ENCODE measurements at places on chromosomes 2 and 18.

DNA sequence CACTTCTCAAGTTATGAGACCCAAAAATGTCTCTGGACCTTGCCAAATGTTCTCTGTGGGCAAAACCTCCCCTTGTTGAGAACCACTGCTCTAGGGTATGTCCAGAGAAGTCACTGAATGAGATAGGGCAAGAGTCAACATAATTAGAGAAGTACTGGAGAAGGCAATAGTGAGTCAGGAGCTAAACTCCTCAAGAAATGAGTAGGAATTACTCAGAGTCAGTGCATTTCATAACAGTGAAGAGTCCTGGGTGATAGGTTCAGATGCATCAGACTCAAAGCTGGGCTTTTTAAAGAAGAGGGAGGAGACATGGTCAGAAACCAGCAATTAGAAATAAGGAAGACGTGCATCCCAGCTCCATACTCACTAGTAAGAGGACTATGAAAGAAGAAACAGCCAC is 38.6 kb upstream of the IHH start:
- DNase-seq: no peak

DNA sequence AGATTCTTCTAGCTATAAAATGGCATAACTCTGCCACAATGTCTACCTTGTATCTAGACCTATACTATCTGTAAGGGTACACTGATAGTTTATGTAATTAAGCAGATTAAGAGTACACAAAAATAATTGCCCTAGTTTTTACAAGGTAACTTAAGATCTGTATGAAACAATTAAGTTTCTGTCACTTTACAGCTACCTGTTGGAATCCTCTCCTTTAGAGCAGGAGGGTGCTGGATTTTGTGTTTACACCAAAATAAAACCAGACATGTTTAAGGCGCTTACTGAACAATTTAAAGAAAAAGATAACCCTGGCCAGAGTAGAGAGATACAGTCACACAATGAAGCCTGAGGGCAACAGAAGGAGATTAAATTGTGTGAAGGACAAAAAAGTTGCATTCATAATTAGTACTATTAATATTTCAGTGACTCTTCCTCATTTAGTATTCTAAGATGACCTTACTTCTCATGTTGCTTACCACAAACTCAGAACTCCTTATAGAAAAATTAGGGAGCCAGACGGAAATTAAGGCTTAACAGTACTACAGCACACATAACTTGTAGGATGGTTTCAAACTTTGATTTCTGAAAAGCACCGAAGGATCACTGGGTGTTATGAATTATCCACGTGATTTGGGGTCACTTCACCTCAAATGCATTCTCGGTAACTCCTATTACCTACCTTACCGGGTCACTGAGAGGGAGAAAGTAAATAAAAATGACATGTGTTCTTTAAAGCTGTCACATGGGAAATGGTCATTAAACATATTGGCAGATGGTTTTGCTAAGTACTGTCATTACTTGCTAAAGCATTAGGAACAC is 1.0 kb downstream of the DARS1 start:
- DNase-seq: no peak

DNA sequence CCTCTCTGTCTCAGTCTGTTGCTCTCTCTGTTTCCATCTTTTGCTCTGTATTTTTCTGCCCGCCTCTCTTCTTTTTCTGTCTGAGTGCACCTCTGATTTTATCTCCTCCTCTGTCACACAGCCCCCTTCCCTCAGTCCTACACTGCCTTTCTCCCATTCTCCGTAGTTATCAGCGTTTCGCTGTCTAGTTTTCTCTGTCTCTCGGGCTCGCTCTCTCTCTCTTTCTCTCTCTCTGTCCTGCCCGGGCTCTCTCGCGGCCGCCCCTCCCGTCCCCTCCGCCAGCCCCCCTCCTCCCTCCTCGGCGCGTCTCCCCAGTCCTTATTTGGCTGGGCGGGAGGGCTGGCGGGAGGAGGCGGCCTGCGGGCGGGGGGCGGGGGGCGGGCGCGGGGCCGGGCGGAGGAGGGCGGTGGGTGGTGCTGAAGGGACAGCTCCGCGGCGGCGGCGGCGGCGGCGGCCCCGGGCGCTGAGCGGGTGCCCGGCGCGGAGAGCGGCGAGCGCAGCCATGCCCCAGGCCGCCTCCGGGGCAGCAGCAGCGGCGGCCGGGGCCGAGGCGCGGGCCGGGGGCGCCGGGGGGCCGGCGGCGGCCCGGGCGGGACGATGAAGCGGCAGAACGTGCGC is at the start of gene KCNK3:
Gene KCNK3, plus strand, starts transcription at position 444 of the 618 bp plus-strand sequence. Its CDS starts 154 bp downstream, at position 598.
- DNase-seq: peak; percentile 37

GRCh38 chr18:2236232-2236631 is 335.1 kb downstream of the METTL4 start:
- DNase-seq: no peak

GRCh38 chr2:123870881-123871276 is 154.2 kb upstream of the CNTNAP5 start:
- DNase-seq: no peak

- DNase-seq: no peak
Observed at GRCh38 chr18:22436136-22436535, 18.4 kb upstream of the CTAGE1 start.

GRCh38 chr2:221097568-221097915 is 474.6 kb downstream of the EPHA4 start:
- no peak for DNase-seq

DNA sequence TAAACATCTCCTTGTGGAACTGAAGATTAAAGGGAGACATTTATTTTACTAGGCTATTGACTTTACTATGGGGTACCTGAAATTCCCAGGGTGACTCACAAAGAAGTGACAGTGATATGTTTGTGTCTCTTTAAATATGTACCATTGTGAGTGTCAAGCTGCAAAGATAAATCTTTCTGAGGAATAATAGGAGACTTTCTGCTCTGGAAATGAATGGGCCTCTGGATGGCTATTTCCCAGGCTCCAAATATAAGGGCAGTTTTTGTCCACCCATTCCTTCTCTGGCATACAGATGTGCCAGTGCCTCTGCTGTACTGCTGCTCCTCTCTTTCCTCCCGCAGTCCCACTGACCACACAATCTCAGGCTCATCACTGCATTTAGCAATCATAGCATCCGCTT is 586.4 kb upstream of the CNTNAP5 start:
- no peak for DNase-seq

DNA sequence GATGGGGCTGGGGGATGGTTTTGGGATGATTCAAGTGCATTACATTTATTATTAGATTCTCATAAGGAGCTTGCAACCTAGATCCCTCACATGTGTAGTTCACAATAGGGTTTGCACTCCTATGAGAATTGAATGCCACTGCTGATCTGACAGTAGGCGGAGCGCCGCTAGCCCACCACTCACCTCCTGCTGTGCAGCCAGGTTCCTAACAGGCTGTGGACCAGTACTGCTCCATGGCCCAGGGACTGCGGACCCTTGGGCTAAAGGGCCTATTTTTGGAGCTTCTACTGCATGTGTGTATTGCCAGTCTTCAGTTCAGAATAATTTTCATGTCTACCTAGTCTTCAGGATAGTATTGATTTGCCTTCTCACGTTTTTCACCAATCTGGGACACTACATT is 165.3 kb upstream of the TWIST2 start:
- no peak for DNase-seq

DNA sequence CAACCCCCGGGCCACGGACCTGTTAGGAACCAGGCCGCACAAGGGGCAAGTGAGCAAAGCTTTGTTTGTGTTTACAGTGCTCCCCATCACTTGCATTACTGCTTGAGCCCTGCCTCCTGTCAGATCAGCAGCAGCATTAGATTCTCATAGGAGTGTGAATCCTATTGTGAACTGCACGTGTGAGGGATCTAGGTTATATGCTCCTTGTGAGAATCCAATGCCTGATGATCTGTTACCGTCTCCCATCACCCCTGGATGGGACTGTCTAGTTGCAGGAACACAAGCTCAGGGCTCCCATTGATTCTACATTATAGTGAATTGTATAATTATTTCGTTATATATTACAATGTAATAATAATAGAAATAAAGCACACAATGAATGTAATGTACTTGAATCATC is 125.6 kb downstream of the FMNL2 start:
- DNase-seq: no peak

GRCh38 chr2:107729440-107729839 is 97.3 kb upstream of the RGPD4 start:
- no peak for DNase-seq

DNA sequence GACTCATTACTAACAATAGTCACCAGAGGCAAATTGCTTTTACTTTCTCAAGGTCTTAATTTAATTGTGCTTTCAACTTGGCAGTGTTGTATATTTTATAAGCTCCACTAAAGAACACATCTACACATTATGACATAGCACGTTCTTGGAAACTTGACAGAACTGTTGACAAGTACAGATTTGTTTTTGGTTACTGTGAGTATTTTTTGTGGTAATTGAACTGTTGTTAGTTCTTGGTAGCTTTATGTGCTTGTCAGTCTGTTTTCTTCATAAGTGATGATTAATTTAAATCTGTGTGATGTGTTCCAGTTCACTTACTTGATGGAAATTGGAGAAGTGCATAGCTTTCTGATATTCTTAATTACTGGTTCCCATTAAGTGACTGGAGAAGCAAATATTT is 63.9 kb downstream of the COMMD1 start:
- no peak for DNase-seq

DNA sequence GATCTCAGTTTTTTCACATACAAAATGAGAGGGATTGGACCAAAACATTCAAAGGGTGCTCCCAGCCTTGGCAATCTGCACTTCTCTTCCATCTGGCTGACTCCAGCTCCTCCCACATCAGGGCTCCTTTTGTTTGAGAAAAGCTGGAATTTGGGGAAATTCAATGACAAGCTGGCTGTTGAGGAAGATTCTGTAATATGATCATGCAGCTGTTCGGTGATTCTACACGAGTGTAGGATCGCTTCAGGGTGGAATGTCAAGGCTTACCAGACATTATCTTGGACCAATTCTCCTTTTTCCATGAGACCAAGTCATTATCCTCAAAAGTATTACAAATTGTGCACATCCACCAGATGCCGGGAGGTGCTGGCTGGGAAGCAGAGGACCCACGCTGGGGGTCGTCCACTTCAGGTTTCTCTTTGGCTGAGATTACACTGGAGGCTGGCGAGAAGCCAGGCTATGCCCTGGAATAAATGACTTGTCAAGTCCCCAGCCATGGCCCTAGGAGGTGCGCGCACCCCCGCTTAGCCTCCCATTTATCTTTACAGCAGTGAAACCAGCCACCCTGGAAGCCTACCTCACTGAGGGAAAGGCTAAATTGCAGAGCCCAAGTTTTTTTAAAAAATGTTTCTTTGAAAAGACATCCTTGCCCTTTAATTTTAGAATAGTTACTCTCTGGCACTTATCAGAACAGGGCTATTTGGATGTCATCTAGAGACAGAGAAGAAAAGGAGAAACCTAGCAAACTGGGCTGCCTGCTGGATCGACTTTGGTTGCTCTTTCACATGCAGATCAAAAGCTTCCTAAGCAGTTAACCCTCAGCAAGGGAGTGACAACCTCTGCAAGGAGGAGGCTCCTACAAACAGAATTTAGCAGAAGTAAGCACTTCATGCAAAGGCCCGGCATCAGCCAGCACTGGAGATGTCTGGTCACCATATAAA is 42.5 kb upstream of the LCLAT1 start:
- no peak for DNase-seq

- no peak for DNase-seq
Observed at GRCh38 chr2:32068-32467, 14.2 kb downstream of the FAM110C start.

DNA sequence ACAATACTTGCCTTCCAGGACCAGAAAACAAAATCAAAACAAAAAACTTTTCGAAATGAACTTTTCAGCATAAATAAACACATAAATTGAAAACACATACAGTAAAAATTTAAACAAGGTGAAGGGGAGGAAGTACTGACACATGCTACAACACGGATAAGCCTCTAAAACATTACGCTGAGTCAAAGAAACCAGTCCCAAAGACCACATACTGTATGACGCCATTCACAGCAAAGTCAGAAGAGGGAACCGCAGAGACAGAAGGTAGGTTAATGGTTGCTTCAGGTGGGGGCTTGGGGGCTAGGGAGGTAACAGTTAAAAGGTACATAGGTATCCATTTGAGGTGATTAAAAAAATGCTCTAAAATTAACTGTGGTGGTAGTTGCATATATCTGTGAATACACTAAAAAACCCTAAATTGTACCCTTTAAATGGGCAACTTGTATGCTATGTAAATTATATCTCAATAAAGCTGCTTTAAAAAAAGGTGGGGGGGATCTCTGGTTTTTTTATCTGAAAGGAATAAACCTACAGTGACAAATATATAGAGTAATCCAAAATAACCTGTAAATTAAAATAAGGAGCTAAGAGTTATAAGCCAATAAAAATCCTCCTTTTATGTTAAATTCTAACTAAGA is 7.1 kb downstream of the COX7A2L start:
- DNase-seq: no peak

DNA sequence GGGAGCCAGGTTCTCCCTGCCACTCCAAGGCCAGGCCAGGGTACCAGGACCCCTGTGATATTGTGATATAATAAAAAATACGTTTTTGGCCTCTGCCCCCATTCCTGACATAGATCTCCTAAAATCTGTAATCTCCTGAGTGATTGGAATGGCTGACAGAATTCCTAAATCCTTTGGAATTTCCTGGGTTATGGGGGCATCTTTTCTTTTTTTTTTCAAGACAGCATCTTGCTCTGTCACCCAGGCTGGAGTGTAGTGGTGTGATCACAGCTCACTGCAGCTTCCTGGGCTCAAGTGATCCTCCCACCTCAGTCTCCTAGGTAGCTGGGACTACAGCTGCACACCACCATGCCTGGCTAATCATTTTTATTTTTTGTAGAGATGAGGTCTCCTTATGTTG is 26.2 kb upstream of the TUBB6 start:
- no peak for DNase-seq

- DNase-seq: no peak
Observed at GRCh38 chr2:100066856-100067255, 75.5 kb downstream of the AFF3 start.

DNA sequence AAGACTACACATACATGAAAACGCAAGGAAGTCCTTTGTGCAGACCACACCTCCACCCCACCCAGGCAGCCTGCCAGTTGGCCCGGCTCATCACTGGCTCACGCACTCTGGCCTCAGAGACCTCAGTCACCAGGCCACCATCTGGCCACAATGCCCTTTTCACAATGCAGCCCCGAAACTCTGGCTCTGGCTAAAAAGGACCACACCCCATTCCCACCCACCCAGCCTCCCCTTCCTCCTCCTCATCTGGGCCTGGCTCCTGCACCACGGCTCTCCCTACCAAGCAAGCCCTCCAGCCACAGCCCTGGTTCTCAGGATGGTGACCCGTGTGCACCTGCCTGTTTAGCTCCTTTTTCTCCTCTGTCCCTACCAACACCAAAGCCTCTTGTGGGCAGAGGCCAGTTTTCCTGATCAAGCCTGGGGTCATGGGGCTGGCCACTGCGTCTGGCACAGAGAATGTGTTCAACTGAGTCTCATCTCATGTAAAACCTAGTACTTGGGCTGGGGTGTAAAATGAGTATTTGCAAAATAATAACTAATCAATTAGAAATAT is 7.4 kb downstream of the HDAC4 start:
- no peak for DNase-seq

Measured in DMS 273 treated with DMSO at 0.1 percent for 48 hours (cell line).